ENCODE measurements at places on chromosomes 3 and 15.

DNA sequence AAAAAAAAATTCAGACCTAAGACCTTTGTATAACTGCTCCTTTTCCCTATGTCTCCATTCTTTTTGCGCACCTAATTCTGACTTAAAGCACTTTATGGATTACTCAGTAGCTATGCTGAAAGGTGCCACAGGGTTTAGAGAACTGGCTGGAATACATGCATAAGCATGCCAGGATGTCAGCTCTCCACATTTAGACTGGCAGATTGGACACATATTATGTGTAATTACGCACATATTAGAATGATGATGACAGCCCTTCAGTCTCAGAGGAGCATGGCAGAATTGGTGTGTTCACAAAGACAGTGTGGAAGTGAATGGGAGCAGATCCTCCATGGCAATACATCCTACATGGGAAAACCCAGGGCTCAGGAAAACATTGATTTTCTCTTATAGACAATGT lies 108.1 kb upstream of the LSAMP start:
- DNase-seq = no peak

DNA sequence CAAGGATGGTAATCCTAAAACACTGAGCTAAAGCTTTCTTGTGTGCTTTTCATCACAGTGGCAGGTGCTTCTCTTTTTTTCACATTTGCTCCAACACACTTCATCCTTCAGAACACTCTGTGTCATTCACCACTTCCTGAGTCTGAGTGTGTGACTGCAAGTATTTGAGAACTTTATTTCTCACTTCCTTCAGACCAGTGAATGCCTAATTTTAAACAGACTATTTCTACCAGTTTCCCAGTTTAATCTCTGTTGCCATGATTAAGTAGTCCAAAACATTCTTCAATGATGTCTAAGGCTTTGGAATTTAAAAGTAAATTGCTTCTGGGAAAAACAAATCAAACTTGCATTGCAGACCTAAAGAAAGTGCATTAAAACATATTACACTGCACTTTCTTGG lies 541.2 kb downstream of the RBMS3 start:
- DNase-seq = no peak

- DNase-seq = no peak
Observed at GRCh38 chr3:50599115-50599715, 12.4 kb downstream of the CISH start.

- DNase-seq = no peak
Observed at GRCh38 chr3:137998121-137999042, 11.6 kb upstream of the CLDN18 start.

DNA sequence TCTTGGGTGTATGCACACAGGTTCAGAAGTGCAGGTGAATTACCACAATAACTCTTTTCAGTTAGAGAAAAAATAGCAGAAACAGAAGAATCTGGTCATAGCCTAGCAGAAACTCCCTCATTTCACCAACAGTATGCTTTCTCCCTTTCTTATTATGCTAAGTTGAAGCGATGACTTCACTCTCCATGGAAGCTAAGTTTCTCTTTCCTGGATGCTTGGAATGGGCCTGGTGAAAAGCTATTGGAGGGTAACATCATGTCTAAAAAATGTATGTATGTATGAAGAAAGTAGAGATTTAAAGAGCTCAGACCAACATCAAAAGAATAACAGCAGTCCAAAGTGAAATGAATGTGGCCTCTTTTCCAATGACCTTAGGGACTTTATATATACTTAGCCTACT lies 145.5 kb downstream of the TIGIT start:
- no peak for DNase-seq

- DNase-seq = no peak
Observed at GRCh38 chr3:115709093-115709492, 85.8 kb downstream of the GAP43 start.

GRCh38 chr3:161674402-161674801 lies 177.8 kb downstream of the OTOL1 start:
- DNase-seq = no peak

GRCh38 chr3:124650798-124651197 lies 79.5 kb upstream of the UMPS start:
- no peak for DNase-seq

- DNase-seq = no peak
Observed at GRCh38 chr3:159520638-159521037, 468.0 kb upstream of the IL12A start.

- no peak for DNase-seq
Observed at GRCh38 chr15:83904107-83905040, 250.5 kb downstream of the ADAMTSL3 start.

- DNase-seq = no peak
Observed at GRCh38 chr3:120202363-120202762, 82.7 kb downstream of the GPR156 start.

DNA sequence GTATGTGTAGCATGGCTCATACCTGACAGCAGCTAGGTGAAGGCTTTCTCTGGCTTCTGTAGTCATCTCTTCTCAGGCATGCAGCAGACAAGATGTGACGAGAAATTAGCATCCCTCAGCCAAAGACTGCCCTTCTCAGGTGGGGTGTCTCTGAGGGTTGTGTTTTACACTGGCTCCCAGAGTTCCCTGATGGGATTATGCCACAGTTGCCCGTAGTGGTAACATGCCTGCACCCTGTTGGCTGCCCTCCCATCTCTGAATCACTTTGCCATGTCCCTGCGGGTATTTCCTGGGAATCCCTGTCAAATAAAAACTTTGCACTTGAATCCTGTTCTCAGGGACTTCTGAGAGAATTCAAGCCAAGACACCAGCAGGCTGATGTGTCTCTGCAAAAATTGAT lies 70.5 kb downstream of the LRTM1 start:
- no peak for DNase-seq

GRCh38 chr15:49131403-49131802 lies 24.0 kb downstream of the COPS2 start:
- no peak for DNase-seq

DNA sequence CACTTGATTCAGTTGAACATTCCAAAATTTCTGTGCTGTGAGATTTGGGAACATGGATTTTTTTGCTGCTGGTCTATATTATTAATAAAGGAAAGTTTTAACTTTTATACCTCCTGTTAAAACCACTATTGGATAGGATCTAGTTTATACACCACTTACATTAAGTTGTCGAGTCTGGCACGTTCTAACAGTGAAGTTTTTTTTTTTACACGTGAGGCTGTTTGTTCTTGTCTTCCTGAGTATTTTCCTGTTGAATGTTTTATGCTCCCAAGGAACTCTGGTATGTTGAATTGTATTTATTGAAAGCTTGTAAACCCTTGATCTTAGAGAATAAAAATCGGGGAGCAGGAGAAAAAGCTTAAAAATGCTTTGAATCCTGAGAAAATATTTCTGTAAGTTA lies 338.8 kb downstream of the RBMS3 start:
- DNase-seq = no peak

- no peak for DNase-seq
Observed at GRCh38 chr3:175009295-175009694, 150.2 kb downstream of the NAALADL2 start.

DNA sequence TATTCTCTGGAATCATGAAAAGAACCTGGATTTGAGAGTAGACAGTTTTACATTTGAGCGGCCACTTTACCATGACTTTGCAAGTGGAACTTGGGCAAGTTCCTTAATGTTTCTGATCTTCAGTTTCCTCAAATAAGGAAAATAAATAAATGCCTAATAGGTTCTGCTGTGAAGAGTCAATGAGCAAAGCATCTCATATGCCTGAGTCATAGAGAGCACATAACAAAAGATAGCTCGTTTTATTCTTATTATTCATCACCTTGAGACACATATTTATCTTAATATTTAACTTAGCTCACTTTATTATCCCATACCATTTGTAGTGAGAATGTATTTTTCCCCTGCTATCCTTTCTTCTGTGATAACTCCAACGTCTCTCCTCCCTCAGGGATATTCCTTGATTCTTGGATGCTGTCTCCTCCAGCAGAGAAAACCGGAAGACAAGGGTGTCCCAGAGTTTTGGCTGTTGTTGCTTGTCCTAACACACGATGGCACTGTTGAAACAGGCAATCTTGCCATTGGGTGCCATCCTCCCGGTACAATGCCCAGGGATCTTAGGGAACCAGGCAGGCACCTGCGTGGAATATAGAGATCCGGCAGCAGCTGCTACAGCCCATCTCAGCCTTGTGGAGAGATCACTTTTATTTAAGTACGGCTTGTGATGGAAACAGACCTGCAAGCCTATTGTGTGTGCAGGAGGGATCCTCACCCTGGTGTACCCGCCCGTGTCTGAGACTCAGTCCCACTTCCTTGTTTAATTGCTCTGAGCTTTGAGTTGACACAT lies 33.3 kb upstream of the VPS33B start:
- DNase-seq = peak; percentile 73

- no peak for DNase-seq
Observed at GRCh38 chr3:53846134-53846850, at the start of the genes CHDH and IL17RB. TSS of gene CHDH (minus strand) at chr3:53846419. CDS start at chr3:53824008, 22,411 bp downstream. TSS of gene IL17RB (plus strand) at chr3:53846568. CDS start at chr3:53846589, 21 bp downstream.

DNA sequence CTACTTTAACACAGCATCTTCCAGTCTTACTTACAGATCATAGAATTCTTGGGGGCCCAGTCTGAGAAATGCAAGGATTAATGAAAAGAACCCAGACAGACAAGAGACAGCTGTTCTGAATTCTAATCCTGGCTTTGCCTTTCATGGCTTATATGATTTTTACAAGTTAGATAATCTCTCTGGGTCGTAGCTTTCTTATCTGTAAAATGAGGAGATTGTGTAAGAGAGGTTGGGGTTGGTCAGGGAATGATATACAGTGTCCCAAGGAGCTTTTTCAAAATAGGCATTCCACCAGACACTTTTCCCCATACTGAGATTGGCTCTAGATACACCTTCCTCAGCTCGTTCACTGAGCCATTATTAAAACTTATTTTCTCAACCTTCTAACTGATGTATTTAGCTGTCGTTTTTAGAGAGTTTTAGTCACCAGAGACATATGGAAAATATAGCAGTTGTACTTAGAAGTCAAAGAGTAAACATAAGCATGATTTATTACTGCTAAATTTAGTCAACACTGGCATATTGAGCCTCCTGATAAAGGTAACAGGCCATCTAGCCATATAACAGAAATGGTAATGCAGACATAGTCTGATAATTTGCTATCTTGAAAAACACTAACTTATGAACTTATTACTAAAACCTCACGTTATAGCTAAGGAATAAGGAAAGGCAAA lies 163.0 kb upstream of the MLF1 start:
- DNase-seq = peak; percentile 59

DNA sequence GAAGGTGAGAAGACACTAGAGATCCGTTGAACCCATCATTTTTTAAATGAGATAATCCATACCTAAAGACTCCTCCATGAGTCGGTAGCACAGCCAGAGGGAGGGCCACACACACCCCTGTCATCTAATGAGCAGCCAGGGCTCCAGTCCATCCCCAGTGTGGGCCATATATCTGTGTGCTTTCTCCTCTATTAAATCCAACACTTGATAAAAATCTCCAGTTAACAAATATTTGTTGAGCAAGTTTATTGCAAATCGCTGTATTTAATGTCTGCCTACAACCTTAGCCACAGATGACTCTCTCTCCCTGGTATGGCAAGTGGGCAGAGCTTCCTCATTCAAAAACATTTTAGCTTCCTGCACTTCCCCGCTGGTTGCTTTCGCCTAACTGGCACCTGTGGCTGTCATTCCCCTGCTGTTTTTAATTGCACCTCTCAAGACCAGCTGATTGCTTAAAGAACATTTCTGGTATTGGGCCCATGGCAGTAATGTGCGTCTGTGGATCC lies 82.8 kb downstream of the SMAD3 start:
- no peak for DNase-seq

GRCh38 chr15:77087213-77087612 lies 16.3 kb upstream of the TSPAN3 start:
- no peak for DNase-seq

DNA sequence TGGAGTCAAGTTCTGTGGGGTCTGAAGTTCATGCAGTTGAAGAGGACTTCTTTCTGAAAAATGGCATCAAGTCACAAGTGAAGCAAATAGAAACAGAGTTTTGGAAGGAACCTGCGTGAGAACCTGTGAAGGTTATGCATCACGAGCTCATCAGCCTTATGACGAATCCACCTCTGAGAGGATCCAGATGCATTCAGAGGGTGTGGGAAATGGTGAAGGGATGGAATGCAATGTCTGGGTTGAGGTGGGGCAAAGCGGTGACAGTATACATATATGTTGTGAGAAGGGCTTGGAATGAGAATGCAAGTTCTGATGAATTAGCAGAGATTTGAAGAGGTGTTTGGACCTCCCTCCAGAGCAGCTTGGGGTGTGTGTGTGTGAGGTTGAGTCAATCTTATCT lies 382.1 kb upstream of the TBL1XR1 start:
- DNase-seq = no peak

GRCh38 chr3:61864886-61865285 lies 303.5 kb downstream of the PTPRG start:
- no peak for DNase-seq

GRCh38 chr3:194395778-194396538 lies 3.1 kb downstream of the GP5 start:
- peak; percentile 36 for DNase-seq

GRCh38 chr3:5051772-5052171 lies 70.3 kb upstream of the ARL8B start:
- DNase-seq = no peak

GRCh38 chr3:153158961-153159735 lies 2.9 kb upstream of the RAP2B start:
- DNase-seq = no peak

GRCh38 chr3:107313711-107314110 lies 63.5 kb upstream of the CCDC54 start:
- DNase-seq = peak; percentile 6

GRCh38 chr3:126987129-126987528 lies 4.2 kb downstream of the PLXNA1 start:
- no peak for DNase-seq

DNA sequence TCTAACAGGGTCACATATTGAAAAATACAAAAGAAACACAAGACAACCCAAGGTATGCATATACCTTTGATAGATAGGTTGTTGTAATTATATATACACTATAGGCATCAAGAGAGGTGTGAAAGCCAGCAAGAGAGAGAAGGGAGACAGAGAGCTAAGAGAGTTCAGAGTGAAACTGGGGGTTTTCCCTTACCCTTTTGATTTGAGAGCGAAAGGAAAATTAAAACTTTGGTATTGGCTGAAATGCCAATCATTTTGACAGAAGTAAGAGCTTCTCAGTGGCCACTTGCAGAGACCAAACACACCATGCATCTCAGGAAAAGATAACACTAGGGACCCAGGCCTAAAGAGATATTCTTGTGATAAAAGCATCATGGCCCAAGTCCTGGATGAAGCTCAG lies 183.6 kb downstream of the SHOX2 start:
- DNase-seq = no peak

- DNase-seq = peak; percentile 9
Observed at GRCh38 chr3:197734667-197735318, 1.9 kb downstream of the RUBCN start.

- no peak for DNase-seq
Observed at GRCh38 chr3:126111126-126111551, 27.2 kb upstream of the SLC41A3 start.

- DNase-seq = peak; percentile 55
Observed at GRCh38 chr15:79849789-79850188, 47.0 kb downstream of the MTHFS start.

- DNase-seq = no peak
Observed at GRCh38 chr3:133466531-133467386, 66.9 kb downstream of the BFSP2 start.
